ENCODE measurements at places on chromosomes 3 and 15. TPM values are rescaled to one million over a fixed set of nuclear protein-coding genes. Genes with fewer than 3 reads are reported as not detected.

Gene DUOXA2
- not detected for total RNA-seq

Gene FLNB
- total RNA-seq, result 77.9 TPM

Gene TMEM266
- total RNA-seq, result not detected

Gene GOLGA6L7
- total RNA-seq, result not detected

Gene C3orf85
- total RNA-seq, result not detected

Gene LRRC34
- 1.5 TPM for total RNA-seq

GRCh38 chr3:54900838-54901591 is 26.8 kb downstream of the LRTM1 start:
- no peak for DNase-seq

DNA sequence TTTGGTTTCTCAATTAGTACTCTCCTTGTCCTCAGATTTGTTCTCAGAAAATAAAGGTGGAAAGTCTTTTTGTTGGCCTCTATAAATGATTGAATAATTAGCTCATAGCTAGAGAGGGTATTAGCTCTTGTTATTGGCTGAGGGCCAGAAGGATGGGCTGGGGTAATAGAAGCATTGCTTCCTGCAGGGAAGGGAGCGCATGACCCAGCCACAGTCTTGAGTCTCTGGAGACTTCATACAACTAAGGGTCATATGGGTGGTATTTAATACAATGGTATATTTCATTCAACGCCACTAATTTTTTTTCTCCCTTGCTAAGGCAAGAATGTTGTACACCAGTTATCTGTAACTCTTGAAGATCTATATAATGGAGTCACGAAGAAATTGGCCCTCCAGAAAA is 8.4 kb downstream of the DNAJA4 start:
- no peak for DNase-seq

DNA sequence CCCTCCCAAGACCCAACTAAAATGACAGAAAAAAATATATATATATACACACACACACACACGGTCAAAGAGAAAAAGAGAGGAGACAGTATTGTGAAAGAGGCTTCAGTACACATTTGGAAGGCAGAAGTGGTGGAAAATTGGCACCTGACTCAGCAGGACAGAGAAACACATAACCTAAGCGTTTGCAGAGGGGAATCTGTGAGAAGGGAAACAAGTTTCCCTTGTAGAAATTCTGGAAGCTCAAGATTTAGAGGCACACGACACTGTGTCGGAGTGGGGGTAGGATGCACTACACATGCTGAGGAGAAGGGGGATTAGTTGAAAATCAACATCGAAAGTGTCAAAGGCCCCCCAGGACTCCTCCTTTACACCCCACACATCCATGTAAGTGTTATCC is 53.1 kb downstream of the PAK2 start:
- DNase-seq, result no peak

DNA sequence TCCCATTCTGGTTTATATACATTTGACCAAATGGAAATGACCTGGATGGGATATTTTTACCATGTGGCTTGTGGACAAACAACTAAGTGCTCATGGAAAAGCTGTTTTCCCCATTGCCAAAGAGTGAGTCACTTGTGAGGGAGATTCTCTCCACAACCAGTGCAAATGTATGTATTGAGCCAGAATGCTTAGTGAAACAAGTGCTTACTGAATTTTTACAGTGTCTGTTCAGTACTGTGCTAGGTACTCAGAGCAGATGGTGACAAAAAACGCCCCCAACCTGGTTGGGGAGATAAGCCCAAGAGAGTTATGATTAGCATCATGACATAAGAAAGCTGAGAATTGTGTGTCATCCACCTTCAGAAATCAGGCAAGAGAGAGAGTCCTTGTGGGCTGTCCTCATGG is 2.3 kb downstream of the CHP1 start:
- no peak for DNase-seq

GRCh38 chr3:69254351-69254750 is 131.5 kb downstream of the FRMD4B start:
- DNase-seq, result no peak

Measured in osteocyte (in vitro differentiated cells).